ENCODE measurements at places on chromosomes 3 and 15.

- DNase-seq = peak; percentile 24
Observed at GRCh38 chr15:42921342-42921731, 759 bp upstream of the TTBK2 start.

DNA sequence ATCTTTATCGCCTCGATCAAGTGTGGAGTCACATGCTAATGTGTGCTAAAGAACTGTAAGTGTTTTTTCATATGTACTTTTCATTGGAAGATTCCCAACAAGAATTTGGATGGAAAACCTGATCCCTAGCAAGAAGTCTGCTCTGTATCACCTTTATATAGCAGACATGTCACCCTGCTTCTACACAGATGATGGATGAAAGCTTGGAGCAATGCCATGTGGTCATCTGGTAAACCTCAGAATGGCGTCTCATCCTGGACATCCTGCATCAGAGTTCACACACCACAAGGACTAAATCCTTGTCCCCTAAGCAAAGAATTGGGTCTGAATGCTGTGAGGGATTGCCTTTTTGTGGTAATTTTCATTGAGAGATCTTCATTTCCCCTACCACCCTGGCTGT, 42.1 kb upstream of the CTDSPL start:
- DNase-seq = no peak

- no peak for DNase-seq
Observed at GRCh38 chr3:111604119-111604518, 9.0 kb upstream of the ZBED2 start.

DNA sequence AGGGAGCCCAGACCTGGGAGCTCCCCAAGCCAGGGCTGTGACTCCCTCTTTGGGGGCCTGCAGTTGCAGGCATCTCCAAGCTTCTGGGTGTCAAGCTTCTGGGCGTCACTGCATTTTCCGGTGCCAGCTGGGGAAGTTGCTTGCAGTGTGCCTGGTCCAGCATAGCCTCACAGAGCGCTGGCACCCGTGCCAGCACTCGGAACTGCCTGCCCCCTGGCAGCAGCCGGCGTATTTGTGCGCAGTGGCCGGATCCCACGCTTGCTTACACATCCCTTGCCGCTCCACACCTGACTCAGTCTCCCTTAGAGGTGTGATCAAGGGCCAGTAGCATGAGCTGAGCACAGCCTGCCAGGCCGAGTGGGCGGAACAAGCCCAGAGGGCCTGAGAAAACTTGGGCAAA, 37.0 kb downstream of the COMMD2 start:
- DNase-seq = no peak

GRCh38 chr3:153688301-153689120, 432.7 kb upstream of the ARHGEF26 start:
- DNase-seq = no peak

DNA sequence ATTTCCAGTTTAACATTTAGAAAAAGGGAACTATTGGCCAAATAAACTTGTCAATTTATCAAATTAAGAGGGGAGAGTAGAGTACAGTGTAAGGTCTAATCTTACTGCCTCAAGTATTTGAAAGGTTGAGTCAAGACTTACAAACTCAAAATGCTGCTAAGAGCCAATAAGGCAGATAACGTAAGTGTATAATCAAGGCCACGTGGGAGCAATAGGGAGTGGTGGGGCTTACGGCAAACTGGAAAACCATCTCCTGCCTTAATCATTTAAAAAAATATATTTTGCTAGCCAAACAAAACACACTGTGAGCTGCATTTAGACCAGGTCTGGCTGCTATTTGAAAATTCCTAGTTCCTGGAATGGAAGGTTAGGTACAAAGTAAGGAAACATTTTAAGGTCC, 107.3 kb upstream of the FRMD4B start:
- no peak for DNase-seq

- no peak for DNase-seq
Observed at GRCh38 chr15:42239528-42240182, 31.6 kb upstream of the VPS39 start.

- DNase-seq = no peak
Observed at GRCh38 chr3:62597491-62597890, 224.1 kb upstream of the FEZF2 start.

DNA sequence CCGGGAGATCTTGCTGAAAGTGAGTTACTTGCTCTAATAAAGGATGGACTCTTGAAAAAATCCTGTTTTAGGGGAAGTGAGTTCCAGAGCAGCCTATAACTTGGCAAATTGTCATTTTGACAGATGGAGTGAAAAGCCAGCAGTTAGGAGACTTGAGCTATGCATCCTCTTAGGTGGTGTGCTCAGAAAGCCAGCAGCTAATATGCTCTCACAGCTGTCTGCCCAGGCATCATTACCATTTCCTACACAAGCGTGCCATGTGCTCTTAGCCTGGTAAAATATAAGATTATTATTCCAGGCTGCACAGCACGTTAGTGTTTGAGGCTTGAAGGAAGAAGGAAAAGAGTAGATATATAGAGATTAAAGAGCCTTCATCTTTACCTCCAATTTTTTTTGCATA, 151.0 kb downstream of the CHL1 start:
- DNase-seq = no peak

- DNase-seq = no peak
Observed at GRCh38 chr3:101642441-101642840, 34.5 kb downstream of the ZBTB11 start.

DNA sequence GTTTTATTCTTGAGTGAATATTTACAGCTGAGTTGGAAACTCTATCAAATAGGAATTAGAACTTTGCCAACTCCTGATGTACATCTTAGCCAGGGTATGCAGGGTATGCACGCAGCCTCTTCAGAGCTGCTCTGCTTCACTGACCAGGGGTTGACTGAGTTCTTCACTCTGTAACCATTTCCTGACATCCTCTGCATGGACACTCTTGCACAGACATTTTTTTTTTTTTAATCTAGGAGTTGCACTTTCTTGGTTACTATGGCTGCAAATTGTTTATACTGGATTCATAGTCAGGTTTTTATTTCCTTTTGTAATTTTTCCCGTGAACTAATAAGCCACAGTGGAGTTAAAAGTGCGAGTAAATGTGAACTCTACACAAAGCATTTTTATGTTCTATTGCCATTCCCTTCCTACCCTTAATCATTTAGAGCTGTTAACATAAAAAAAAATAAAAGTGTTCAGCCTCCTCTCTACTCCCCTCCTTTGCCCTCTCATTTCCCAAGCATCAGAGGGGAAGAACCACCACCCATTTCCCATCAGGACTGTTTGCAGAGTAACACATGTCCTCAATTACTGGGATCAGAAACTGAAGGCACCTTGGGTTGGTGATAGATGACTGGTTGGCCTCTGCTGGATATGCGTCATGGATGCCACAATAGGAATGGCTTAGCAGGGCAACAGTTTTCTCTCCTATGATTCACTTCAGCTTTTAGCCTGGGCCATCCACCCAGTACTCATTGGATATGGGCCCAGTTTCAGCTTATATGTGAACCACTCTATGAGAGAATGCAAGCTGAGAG, 54.0 kb downstream of the DUT start:
- no peak for DNase-seq

DNA sequence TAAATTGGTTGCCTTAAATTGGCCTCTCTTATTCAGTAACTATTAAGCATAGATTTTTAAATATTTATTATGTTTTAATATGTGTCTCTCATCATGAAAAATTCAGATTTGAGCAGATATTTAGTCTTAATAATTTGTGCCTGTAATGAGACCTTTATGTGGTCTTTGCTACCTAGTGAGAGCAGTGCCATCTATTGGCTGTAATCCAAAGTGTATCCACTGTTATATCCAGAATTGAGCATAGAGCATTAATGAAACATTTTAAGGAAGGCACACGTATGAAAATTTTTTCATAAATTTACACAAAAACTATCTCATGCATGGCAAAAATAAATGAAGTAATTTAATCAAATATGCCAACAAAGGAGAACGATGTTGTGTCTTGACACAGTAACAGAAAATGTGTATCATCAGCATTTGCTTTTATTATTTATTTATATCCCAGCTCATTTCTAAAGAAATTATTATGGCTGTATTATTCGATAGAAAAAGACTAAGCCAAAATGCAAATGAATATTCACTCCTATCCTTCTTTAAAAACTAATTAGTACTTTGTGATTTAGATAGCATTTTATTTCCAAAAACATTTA, 203.5 kb downstream of the RSRC1 start:
- no peak for DNase-seq

- DNase-seq = no peak
Observed at GRCh38 chr3:187735383-187735782, 9.9 kb downstream of the BCL6 start.

DNA sequence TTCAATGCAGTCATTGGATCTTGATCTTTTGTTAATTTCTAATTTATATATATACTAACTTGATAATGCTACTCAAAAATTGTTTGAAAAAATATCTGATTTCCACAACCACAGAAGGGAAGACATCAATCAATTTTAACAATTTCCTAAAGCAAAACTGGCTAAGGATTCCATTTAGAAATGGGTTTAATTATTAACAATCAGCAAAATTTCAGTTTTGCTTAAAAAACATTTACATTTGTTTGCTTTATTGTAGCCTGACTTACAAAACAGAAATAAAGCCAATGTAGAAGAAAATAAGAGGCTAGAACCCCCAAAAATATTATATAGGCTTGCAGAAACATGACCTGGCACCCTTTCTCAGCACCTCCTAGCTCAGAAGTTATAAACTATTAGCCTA, 74.9 kb downstream of the LRRFIP2 start:
- DNase-seq = no peak

GRCh38 chr3:69568458-69568857, 170.8 kb upstream of the MITF start:
- no peak for DNase-seq

DNA sequence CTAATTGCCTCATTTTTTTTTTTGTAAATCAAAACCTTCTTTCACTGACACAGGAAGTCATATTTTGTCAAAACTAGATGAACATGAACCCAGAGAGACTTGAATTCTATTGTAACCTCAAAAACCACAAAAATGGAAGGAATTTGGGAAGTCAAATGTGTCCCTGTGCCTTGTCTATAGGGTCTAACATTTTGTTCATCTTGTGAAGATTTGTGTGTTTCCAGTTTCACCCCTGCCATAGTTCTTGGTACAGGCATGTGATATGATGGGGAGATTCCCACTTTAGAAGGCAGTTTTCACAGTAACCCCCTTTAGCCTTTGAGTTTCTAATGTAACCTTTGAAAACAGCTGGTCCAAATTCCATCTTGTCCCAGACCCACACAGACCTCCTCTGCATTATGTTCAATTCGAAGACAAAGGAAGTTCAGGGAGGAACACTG, 318.5 kb upstream of the ADAMTS9 start:
- no peak for DNase-seq

GRCh38 chr3:173430576-173430975, 33.0 kb downstream of the NLGN1 start:
- no peak for DNase-seq

GRCh38 chr3:32194653-32195052, 43.8 kb upstream of the CMTM8 start:
- no peak for DNase-seq

DNA sequence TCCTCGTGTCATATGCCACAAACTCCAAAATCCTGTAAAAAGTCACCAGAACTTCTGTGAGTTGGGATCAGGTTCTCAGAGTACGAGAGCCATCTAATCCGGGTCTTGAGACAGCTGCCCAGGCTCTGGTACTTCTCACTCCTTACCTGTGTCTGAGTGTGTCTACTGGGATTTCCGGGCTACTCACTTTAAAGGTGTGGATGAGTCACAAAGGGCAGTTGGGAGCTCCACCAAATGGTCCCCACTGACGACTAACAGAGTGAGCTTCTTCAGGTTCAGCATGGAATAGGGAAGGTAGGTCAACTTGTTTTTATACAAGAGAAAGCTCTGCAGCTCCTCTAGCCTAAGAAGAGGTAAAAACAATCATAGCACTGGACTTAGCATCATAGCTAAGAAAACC, 29.5 kb downstream of the RTP3 start:
- DNase-seq = no peak

DNA sequence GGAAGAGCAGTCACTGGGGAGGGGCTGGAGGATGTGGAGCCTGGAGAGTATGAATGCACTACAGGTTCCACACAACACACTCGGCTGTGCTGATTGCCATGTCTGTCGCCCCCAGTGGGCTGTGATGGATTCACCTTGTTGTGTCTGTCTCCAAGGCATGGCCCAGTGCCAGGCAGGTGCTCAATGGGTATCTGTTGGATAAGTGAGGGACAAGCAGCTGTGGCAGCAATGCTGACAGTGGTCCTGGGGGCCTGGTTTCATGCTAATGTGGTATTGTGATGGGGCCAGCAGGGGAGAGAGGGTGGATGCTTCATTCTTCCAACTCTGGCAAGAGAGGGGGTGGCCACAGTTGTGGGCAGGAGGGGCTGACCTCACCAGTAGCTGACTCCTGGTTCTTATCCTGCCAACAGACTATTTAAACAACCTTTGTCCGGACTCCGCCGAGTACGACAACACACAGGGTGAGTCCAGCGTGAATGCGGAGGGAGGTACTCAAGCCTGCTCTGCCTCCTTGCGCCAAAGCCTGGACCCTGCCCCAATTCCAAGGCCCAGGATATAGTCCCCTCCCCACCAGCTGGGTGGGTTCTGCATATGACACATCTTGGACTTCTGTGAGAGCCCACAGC, 47.3 kb upstream of the NR2C2 start:
- DNase-seq = no peak

DNA sequence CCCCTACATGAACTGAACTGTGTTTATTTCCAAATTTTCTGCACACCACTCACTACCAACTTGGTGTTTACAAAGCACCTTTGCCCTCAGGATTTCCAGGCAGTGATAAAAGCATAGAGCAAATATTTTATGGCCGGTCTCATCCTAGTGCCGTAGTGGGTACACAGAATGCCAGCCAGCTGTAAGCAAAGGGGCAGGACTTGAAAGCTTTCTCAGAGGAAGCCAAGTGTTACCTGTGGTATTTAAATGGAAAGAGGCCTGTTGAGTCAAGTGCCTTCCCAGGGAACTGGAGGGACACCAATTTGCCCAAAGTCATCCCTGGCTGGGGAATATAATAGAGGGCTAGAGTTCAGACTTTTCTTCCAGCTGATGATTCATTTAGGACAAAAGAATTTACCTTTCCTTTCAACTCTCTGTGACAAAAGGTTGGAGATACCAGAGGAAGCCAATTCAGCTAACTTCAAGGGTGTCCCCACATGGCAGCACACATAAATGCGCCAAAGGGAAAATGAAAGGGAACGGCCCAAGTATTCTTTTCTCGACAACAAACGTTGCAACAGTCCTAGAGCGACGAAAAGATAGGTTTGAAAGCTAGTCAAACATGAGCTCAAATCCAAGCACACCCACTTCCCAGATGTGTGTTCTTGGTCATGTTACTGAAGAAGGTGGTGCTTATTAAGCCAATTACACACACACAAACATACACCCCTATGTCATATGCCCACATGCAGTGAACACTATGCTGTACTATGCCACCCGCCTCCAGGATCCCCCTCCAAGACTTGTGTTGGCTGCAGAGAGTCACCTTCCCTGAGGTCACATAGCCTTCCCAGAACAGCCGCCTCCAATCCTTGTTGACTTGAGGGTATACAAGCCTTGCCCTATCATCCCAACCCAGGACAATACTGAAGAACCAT, 27.7 kb downstream of the MAGI1 start:
- no peak for DNase-seq
